ENCODE measurements at places on chromosomes 5 and 9.

DNA sequence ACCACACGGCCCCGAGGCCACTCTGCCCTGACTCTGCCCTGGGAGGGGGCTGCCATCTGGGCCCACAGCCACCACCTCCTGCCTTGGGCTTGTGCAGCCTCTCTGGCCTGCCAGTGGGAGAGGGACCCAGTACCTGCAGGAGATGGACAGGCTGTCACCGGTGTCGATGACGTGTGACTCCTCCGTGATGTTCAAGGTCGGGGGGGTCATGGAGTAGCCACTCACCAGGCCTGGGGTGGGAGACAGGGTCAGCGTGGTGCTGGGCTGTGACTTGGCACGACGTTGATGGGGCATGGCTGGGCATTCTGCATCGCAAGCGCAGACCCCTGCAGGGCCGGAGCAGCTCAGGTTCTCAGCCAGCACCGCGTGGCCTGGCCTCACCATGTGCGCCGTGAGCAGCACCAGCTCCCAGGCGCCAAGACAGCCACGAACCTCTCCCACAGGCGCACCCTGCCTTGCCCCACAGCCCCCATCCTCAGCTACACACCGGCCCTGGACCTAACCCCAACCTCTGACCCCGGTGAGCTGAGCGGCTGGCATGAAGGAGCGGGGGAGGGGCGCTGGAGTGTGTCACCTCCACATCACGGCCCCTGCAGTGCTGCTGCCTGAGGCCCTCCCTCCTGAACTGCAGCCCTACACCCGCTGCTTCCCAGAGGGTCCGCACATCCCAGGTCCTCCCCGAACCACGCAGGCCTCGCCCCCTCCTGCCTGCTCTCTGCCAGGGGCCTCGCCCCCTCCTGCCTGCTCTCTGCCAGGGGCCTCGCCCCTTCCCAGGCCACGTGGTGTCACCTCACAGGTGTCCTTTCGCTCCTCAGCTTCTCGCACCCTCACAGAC is 17.6 kb downstream of the FLT4 start:
- peak; percentile 32 for DNase-seq

GRCh38 chr5:134088994-134089560 is 25.4 kb upstream of the TCF7 start:
- no peak for DNase-seq

DNA sequence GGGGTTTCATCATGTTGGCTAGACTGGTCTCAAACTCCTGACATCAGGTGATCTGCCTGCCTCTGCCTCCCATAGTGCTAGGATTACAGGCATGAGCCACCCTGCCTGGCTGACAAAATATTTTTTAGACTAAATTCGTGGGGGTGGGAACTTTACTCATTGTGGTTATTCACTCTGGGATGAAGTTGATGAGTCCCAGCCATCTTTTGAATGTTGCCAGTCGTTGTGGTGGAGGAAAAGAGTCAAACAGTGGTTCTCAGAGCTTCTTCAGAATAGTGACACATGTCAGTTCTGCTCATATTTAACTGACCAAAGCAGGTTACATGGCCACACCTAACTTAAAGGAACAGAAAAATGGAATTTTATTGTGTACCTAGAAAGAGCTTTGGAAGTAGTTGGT is 6.9 kb downstream of the SREK1 start:
- no peak for DNase-seq

GRCh38 chr5:1520791-1521453 is 2.8 kb downstream of the LPCAT1 start:
- no peak for DNase-seq

DNA sequence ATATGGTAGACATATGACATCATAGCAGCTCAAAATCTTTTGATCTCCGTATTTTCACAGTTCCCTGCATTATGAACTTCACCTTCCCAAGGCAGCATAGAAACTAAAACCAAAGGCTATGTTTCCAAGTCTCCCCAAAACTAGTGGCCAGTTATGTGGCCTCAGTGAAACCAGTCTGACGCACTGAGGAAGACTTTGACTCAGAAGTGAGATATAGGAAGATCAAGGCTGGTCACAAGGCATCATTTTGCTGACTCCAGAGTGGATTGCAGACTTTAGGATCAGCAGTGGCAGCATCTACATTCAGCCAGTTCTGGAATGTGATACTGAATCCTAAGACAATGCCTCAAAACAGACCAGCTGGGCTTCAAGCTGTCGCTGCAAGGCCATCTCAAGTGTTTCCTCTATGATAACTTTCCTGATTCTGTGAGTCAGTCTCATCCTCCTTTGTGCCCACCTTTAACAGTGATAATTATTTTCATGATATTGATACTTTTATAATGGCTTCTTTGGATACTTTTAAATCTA is 34.4 kb upstream of the ELL2 start:
- DNase-seq = no peak

DNA sequence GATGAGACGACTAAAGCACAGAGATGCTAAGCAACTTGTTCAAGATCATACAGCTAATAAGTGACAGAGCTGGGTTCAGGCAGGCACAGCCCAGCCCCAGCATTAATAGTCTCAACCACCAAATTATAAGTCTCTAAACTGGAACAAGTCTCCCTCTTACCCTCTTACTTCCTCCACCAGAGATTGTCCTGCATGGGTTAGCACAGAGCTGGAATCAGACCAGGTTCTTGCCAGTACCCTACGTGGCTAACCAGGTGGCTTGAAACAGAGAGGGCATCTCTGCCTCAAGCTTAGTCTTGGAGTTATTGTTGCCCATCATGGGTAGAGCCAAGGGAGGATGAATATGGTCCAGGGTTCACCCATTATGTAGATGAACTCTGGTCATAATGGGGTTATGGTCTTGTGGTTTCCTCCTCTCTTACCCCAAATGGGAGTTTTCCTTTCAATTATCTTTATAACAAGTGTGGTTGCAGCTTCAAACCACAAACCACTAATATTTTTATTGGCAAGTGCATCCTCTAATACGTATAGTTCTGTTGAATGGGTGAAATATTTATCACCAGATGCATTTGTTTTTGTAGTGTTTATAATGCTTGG is 8.3 kb upstream of the XPA start:
- DNase-seq = no peak

DNA sequence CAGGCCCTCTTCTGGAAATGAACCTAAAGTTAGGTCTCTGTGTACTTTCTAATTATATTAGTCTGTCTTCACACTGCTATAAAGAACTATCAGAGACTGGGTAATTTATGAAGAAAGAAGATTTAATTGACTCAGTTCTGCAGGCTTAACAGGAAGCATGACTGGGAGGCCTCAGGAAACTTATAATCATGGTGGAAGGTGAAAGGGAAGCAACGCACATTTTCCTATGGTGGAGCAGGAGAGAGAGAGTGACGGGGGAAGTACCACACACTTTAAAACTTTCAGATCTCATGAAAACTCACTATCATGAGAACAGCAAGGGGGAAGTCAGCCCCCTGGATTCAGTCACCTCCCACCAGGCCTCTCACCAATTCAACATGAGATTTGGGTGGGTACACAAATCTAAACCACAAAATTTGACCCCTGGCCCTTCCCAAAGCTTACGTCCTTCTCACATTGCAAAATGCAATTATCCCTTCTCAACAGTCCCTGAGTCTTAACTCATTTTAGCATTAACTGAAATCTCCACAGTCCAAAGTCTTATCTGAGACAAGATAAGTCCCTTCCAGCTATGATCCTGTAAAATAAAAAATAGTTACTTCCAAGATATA is 40.7 kb downstream of the TRIP13 start:
- no peak for DNase-seq

- no peak for DNase-seq
Observed at GRCh38 chr9:131117121-131117761, 8.1 kb upstream of the NUP214 start.

DNA sequence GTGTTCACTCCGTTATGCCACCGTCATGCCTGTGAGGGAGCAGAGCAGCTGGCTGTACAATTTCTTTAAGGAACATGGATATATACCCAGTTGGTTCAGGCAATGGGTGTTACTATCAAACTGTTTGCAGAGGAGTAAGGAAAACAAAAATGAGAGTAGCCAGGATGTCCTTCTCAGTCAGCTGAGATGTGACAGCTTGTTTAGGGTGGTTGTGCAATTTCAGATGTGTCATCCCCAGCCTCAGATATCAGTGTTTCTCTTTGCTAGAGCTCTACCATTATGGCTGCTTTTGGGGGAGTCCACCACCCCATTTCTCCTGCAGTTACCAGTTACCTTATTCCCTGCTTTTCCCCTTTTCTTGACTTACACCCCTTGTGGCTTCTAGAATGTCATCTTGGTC is 135.2 kb upstream of the SLC24A2 start:
- DNase-seq = no peak

GRCh38 chr5:151771259-151772028 is at the start of gene G3BP1:
Gene G3BP1 (plus strand): TSS chr5:151771954. CDS start chr5:151786621, 14,667 bp downstream.
- DNase-seq = peak; percentile 100

DNA sequence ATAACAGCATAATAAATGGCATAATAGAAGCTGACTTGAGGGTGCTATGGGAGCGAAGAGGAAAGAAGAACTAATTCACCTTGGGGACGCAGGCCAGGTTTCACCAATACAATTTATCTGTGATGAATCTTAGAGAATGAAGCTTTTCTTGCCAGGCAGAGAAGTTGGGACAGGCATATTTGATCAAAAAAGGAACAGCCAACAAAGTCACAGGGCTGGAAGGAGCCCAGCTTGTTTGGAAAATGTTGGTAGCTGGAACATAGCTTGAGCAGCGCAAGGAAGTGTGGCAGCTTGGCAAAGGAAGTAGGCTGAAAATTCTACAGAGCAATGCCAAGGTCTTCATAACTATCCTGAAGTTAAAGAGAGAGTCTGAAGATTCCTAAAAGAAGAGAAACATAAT is 181.5 kb upstream of the OR13F1 start:
- DNase-seq = no peak

DNA sequence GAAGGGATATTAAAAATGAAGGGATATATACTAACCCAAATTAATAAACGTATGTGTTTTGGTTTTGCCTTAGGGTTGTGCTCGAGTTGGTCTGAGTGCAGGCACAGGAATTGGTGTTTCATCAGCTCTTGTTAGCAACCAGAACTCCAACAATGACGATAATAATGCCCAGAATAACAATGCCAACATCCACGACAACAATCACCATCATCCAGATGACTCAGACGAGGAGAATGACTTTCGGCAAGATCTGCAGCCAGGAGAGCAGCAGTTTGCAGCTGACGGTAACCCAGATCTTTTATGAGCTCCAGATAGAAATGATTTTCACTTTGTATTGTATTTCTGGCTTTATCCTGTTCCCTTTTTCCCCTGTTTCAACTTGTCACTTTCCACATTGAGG is 33.2 kb downstream of the FBXO38 start:
- DNase-seq = no peak

GRCh38 chr9:37566716-37567115 is 9.5 kb downstream of the FBXO10 start:
- DNase-seq = no peak

GRCh38 chr9:100595391-100596199 is 17.7 kb downstream of the CAVIN4 start:
- no peak for DNase-seq
